ENCODE measurements at places on chromosomes 3 and 15.

GRCh38 chr15:38002883-38003477 lies 68.5 kb downstream of the TMCO5A start:
- peak; percentile 34 for DNase-seq

DNA sequence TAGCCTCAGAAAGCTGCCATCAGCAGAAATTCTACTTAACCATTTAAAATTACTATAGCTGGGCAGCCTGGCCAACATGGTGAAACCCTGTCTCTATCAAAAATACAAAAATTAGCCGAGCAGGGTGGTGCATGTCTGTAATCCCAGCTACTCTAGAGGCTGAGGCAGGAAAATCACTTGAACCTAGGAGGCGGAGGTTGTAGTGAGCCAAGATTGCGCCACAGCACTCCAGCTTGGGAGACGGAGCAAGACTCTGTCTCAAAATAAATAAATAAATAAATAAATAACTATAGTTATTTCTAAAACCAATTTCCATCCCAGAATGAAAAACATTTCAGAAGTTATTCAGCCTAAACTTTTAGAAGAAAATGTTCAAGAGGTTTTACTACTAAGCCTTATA lies 25.1 kb downstream of the LRRFIP2 start:
- no peak for DNase-seq

DNA sequence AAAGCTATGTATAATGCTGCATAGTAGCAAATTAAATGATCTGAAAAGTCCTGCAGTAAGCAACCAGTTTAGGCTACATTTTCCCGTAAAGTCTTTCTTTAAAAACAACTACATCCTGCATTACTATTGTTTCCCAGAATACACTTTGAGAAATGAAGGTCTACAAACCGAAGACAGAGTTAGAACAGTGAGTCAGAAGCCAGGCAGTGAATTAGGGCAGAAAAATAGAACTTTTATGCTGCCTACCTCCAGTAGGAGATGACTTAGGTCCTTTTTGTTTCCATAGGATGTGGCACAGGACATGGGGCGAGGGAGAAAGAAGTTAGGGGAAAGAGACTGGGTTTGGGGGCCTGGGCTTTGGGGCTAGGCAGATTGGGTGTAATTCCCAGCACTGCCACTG lies 127.3 kb downstream of the PPM1L start:
- DNase-seq: no peak

- no peak for DNase-seq
Measured at GRCh38 chr3:9760779-9761505, 8.8 kb downstream of the CAMK1 start.

DNA sequence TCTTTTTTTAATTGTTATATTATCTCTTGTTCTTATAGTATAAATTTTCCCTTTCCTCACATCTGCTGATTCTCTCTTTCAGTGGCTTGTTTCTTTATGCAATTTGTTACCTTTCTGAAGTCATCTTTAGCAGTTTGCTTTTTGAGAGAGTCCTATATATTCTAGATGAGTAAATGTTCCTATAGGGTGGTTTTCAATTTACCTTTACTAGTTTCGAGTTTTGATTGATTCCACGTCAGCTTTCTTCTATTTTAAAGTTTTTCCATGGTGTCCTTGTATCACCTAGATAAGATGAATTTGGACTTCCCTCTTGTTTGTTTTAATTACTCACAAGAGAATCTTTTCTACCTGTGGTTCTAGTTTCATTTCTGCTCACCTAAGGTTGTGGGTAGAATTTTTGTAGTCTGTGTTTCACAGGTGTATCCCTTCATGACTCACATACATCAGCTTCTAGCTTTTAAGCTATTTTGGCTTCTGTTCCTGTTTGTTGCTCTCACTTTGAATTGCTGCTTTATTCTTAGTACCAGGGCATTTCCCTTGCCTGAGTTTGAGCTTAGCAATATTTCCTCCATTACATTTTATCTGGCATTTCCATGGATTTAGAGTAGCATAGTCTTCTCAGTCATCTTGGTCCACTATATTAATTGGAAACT lies 6.4 kb downstream of the TEX9 start:
- DNase-seq: peak; percentile 24

DNA sequence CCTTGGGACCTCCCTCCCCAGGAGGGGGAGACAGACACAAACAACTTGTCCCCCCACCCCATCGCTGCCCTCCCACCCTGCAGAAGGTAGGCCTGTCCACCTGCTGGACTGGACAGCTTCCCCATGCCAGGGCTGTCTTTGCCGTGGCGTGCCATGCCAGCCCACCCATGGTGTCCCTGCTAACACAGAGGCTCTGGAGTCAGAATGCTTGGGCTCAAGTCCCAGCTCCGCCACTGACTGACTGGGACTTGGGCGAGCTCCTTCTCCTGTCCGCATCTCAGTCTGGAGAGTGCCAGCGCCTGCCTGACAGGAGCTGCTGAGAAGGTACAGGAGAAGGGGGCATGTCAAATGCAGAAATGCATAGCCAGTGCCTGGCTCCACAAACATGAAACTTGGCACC lies 23.9 kb downstream of the WNT7A start:
- no peak for DNase-seq

DNA sequence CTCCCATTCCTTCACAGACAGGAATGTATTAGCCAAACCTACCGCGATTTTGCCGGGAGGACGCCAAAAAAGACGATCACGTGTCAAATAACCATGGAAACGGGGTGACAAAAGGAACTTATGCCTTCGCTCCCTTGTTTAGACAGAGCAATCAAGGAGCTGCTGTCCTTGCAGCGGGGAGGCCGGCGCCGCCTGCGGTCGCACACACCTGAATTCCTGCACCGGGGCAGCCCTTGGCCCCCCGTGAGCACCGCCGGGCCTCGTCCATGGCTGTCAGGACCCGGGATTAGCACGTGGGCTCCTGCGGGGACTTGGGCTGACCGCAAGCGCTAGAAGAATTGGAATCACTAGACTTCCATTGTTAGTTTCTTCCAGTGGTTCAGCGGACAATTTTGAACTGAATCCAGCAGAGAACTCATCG lies 193.1 kb downstream of the SHQ1 start:
- no peak for DNase-seq

DNA sequence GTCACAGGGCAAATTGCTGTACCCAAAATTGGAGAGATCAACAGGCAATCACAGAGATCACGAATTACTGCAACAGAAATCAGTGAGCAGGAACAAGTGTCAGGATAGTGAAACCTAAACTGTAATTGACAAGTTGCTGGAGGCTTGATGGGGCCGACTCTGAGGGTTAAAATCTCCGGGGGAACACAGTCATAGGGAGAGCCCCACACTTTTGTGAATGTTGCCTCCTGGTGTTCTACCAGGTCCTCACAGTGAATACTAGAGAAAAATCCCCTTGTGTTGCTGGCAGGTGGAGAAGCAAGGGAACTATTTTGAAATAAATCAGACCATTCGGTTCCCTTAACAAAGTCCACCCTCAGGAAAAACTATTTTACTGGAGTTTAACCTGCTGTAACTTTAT lies 697.5 kb upstream of the CBLB start:
- DNase-seq: no peak

DNA sequence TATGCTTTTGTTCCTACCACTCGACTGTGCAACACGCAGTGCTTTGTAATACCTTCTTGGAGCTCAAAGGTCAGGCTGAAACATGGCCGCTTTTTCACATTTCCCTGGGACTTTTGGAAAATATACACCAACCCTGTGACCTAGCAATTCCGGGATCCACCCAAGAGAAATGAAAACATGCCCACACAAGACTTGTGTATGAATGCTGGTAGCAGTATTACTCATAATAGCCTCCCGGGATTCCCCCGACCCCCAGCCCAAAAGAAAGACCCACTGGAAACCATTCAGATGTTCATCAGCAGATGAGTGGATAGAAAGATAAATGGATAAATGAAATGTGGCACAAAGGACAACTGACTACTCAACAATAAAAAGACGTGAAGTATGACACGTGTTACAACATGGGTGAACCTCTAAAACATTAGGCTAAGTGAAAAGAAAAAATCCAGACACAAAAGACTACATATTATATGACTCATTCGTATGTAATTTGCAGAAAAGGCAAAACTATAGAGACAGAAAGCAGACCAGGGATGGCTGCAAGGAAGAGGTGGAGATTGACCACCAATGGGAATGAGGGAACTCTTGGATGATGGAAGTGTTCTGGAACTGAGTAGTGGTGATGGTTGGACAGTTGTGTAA lies 104.1 kb downstream of the PGPEP1L start:
- DNase-seq: peak; percentile 93

DNA sequence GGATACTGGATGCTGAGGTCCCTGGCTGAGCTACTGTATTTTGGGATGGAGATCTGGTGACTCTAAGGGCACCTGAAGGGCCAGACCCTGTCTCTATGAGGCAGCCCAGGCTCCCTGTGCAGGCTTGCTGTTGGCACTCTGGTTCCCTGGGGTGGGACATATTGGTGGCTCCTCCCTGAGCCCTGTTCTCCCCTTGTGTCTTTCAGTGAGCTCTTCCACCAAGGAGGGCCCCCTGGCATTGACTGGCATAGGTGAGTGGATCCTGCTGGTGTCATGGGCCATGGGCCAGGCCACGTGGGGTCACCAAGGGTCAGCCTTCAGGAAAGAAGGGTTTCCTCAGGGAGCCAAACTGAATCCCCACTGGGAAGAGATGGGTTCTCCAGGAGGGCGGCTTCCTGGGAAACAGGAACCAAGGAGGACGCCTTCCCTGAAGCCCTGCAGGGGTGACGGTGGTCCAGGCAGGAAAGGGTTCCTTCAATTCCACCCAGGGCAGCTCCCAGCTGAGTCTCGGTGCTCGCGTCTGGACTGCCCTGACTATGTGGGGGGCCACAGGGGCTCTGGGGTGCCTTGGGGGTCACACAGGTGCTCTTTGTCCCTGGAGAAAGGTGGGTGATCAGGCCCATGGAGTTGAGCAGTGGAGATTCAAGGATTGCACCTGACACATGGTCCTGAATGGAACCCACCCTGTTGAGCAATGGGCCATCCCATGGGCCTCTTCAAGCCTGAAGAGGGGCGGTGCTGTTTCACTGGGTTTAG lies 220.4 kb downstream of the SNRPN start:
- no peak for DNase-seq

DNA sequence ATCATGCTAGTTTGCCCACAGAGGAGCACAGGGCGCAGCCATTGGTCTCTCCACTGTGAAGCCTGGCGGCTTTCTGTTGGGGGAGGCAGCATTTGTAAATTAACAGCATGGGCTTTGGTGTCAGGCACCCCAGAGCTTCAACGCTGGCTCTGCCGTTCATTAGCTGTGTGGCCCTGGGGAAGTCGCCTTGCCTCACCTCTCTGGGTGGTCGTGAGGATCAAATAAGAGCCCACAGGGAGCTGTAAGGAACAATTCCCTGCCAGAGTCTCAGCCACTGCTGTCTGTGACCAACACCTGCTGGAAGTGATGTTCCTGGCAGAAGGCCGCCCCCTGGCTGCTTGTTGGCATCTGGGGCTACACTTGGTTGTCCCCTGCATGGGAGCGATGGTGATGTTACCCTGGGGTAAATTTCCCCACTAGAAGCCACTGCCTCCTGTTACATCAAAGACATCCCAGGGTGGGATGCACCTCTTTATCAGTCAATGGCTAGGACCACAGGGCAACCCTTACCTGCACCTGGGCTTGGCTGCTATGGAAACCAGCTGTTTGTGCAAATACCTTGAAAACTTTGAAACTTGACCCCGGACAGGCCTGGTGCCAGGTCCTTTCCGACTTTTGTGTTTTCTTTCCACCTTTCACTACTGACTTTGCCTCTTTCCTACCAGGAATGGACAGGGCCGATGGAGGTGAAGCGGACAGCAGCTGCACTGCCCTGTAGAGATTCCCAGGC lies 36.9 kb downstream of the DNASE1L3 start:
- no peak for DNase-seq

DNA sequence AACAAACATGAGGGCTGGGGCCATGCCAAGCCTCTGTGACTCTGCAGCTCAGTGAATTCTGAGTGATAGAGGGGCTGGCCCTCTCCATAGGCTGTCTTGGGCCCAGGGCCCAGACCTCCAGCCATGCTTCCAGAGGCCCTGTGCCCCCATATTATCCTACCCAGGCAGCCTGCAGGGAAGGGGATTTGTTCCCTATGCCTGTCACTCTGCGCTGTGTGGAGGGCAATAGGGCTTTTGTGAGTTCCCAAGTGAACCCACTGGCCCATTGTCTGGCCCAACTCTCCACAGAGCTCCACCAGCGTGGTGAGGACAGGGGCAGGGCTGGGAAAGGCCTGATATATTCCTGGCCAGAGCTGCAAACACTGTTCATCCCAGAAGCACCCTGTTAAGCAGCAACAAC lies 113.2 kb downstream of the EPHB1 start:
- no peak for DNase-seq
